ENCODE measurements at places on chromosomes 12 and 14.

DNA sequence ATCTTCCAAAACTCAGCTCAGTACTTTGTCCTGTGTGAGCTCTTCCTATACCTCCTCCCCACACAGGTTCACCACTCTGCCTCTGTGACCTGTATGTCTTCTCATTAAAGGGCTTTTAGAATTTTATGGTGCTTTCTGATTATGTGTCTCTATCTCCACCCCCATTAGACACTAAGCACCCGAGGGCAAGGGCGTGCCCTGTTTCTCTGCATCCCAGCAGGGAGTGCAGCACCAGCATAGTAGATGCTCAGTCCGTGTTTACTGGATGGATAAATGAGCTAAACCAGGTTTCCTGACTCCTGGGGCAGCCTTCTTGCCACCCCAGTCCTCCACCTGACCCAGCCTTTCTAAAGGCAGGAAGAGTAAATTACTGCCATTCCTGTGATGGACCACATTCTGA lies 333.8 kb downstream of the CACNA1C start:
- DNase-seq: no peak

- DNase-seq: no peak
Observed at GRCh38 chr14:37988472-37988871, 219.2 kb upstream of the SSTR1 start.

DNA sequence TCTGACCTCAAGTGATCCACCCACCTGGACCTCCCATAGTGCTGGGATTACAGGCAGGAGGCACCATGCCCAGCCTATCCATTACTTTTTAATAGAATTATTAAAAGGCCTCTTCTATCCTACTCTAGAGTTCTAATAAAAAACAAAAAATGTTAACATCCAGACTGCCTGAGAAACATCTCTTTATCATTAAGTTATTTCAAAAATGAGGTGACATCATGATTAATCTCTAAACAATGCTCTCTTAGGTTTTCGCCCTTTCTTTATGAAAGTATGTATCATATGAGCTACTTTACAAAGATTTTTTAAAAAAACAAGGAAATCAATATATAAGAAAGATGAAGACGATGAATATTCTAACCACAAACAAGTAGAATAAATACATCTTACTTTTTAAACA lies 52.6 kb downstream of the FGD6 start:
- DNase-seq: no peak

- no peak for DNase-seq
Observed at GRCh38 chr12:64718649-64719048, 40.6 kb downstream of the GNS start.

DNA sequence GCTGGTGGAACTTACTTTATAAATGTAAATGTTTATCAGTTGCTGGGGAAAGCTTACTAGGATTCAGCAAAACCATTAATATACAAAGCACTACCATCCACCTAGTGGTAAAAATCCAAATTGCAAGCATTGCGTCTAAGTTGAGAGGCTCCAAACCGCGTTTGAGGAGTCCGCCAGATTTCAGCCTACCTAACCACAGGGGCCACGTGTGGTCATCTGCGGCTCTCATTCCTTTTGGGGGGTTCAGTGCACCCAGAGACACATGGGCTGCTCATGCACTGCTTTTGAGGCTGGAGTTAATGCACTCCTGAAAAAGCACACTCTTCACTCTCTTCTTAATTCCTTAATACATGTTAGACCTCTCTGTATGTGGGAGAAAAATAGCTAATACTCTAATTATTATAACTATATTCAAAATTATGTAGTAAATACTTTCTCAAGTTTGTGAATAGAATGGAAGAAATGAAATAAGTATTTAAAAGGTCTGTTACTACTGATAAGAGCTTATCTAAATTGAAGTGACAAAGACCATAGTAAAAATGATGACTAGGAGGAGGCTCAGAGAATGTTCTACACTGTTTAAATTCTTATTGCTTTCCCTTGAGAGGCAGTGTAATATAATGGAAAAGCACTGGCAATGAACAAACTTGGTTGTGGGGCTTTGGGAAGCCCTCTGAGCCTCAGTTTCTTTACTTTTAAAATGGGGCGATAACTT lies 41.4 kb upstream of the MANSC4 start:
- DNase-seq: no peak

GRCh38 chr12:45663455-45663854 lies 66.1 kb upstream of the ARID2 start:
- DNase-seq: no peak

All from hypothalamus (tissue), 51 donors.